Thyroid gland (tissue), 4 donors: ENCODE measurements at places on chromosomes 13 and 19. TPM values are rescaled to one million over a fixed set of nuclear protein-coding genes. Genes with fewer than 3 reads are reported as not detected.

GRCh38 chr19:4774136-4774535 lies 17.4 kb upstream of the FEM1A start:
- no peak overlapping the region for H3K27ac ChIP-seq
- no peak for DNase-seq
- no peaks in the 10 kb centered on the region for H3K4me1 ChIP-seq
- no peaks in the 10 kb centered on the region for H3K27me3 ChIP-seq
- H3K4me3 ChIP-seq = no peak overlapping the region
- no peaks in the 10 kb centered on the region for H3K36me3 ChIP-seq

DNA sequence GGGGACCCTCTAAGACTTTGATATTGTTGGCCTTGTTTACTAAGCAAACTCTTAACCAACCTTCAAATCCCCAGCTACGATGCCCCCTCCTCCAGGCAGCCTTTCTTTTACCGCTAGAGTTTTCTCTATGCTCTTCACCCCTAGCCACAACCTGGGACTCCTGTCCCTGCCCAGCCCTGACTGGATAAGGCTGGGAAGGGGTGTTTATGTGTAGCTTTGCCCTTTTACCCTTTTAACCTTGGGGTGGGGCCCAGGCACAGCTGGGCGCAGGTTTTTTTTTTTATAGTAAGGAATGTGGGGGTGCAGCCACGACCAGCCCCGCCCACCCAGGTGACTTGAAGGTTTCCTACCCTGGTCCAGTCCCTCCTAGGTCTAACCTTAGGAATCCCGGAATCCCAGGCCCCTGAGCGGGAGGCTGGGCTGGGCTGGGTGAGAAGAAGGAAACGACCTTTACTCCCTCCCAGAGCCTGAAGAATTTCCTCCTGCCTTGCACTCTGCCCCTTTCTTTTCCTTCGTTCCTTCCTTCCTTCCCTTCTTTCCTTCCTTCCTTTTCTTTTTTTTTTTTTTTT lies 12.2 kb downstream of the TJP3 start:
- DNase-seq = no peak
- no peak overlapping the region for H3K4me3 ChIP-seq
- H3K27me3 ChIP-seq = no peaks in the 10 kb centered on the region
- H3K36me3 ChIP-seq = no peaks in the 10 kb centered on the region
- no peak overlapping the region for H3K27ac ChIP-seq

GRCh38 chr13:77740097-77740735 lies 42.7 kb downstream of the SLAIN1 start:
- DNase-seq = no peak
- H3K4me1 ChIP-seq = no peaks in the 10 kb centered on the region
- no peak overlapping the region for H3K27ac ChIP-seq
- no peak overlapping the region for H3K4me3 ChIP-seq
- no peaks in the 10 kb centered on the region for H3K27me3 ChIP-seq

GRCh38 chr13:69324090-69324886 lies 783.3 kb upstream of the ATXN8OS start:
- H3K36me3 ChIP-seq = no peaks in the 10 kb centered on the region
- no peak overlapping the region for H3K4me3 ChIP-seq
- H3K27ac ChIP-seq = no peak overlapping the region
- DNase-seq = no peak

DNA sequence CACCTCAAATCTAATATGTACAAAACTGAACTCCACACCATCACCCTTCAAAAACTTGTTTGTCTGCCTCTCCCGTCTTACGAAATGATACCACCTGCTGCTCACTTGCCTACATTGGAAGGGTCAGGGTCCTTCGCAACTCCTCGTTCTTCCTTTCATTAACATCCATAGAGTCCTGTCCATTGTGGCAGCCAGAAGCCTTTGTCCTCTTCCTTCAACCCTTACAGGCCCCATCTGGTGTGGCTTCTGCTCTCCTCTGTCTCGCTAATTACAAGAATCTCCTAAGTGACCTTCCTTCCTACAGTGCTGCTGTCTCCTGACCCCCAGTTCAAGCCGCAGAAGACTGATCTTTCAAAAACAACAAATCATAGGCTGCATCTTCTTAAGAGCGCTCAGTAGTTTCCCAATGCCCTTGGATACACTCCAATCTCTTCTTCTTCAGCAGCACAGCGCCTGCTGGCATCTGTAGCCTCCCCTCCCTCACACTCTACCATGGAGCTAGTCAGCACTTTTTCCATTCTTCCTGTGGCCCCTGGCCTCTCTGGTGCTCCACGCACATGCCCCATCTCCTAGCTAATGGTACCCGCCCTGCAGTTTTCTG lies 382.7 kb downstream of the LIG4 start:
- no peaks in the 10 kb centered on the region for H3K4me1 ChIP-seq
- H3K27ac ChIP-seq = no peak overlapping the region

DNA sequence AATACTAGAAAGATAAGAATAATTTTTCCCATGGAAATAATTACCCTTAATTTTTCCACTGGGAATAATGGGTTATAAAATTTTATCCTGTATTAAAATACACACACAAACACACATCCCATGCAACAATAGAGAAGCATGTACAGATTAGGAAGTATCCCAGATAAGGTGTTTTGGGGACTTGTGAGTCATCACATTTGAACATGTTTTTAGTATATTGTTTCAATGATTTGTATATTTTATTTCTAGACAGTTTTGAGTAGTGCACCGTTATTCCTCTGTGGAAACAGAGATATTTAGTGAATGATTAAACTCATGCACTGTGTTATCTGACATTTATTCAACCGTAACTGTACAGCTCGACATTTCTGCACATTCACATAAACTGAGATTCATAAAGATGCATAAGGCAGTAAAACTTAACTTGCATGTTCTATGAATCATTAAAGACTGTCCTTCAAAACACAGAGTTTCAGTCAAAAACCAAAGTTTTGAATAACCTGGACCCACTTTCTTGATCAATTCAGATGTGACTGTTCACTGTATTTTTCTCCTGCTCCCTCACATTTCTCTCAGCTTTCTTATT lies 30.1 kb downstream of the KLF12 start:
- H3K4me1 ChIP-seq = no peaks in the 10 kb centered on the region
- no peaks in the 10 kb centered on the region for H3K36me3 ChIP-seq
- DNase-seq = no peak
- H3K27ac ChIP-seq = no peak overlapping the region
- H3K4me3 ChIP-seq = no peak overlapping the region
- H3K27me3 ChIP-seq = no peaks in the 10 kb centered on the region

DNA sequence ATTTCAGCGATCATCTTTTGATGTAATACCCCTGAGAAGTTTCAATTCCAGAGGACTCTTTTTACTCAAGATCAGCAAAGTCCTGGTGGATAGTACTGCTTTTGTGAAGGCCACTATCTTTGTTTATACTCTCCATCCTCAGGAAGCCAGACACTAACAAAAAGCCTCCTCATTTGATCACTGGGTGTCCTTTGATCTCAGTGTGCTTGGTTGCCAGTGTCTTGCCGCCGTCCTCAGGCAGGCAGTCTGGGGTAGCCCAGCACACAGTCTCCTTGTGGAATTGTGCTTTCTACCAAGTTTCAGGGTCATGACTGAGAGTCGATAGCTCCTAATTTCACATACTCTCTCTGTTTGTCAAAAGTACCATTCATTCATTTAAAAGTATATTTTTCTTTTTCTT lies 762.2 kb downstream of the EFNB2 start:
- no peaks in the 10 kb centered on the region for H3K36me3 ChIP-seq
- no peak overlapping the region for H3K27ac ChIP-seq
- H3K4me3 ChIP-seq = no peak overlapping the region
- H3K4me1 ChIP-seq = no peaks in the 10 kb centered on the region

- no peak for DNase-seq
- peaks cover 16% of the 10 kb centered on the region for H3K36me3 ChIP-seq
- H3K4me3 ChIP-seq = no peak overlapping the region
- no peaks in the 10 kb centered on the region for H3K27me3 ChIP-seq
- H3K27ac ChIP-seq = no peak overlapping the region
- no peaks in the 10 kb centered on the region for H3K4me1 ChIP-seq
Measured at GRCh38 chr19:19179548-19180441, 9.7 kb upstream of the MEF2B start.

- H3K4me1 ChIP-seq = peaks cover 24% of the 10 kb centered on the region
- H3K36me3 ChIP-seq = no peaks in the 10 kb centered on the region
- no peak overlapping the region for H3K4me3 ChIP-seq
- H3K27me3 ChIP-seq = peaks cover 43% of the 10 kb centered on the region
- DNase-seq = no peak
- no peak overlapping the region for H3K27ac ChIP-seq
Measured at GRCh38 chr19:10421240-10422045, 1.1 kb downstream of the PDE4A start.

GRCh38 chr19:9580728-9581127 lies 3.6 kb downstream of the ZNF121 start:
- peaks cover 4% of the 10 kb centered on the region for H3K4me1 ChIP-seq
- no peak overlapping the region for H3K27ac ChIP-seq
- no peak for DNase-seq
- H3K4me3 ChIP-seq = no peak overlapping the region
- no peaks in the 10 kb centered on the region for H3K36me3 ChIP-seq
- H3K27me3 ChIP-seq = no peaks in the 10 kb centered on the region

- no peak overlapping the region for H3K27ac ChIP-seq
- peaks cover 13% of the 10 kb centered on the region for H3K4me1 ChIP-seq
- H3K27me3 ChIP-seq = no peaks in the 10 kb centered on the region
- H3K36me3 ChIP-seq = peaks cover 9% of the 10 kb centered on the region
- no peak for DNase-seq
Measured at GRCh38 chr19:3622224-3622623, 4.4 kb downstream of the CACTIN start.

- no peak for DNase-seq
- H3K4me1 ChIP-seq = no peaks in the 10 kb centered on the region
- no peak overlapping the region for H3K4me3 ChIP-seq
Measured at GRCh38 chr13:38417727-38418126, 68.1 kb downstream of the UFM1 start.

- DNase-seq = no peak
- H3K4me1 ChIP-seq = no peaks in the 10 kb centered on the region
- H3K27me3 ChIP-seq = no peaks in the 10 kb centered on the region
- H3K36me3 ChIP-seq = no peaks in the 10 kb centered on the region
Measured at GRCh38 chr13:39405596-39406205, 197.3 kb downstream of the LHFPL6 start.

- H3K36me3 ChIP-seq = peaks cover 13% of the 10 kb centered on the region
- DNase-seq = peak; percentile 90
- H3K27ac ChIP-seq = peak overlapping the region; percentile 82
- no peak overlapping the region for H3K4me3 ChIP-seq
- no peaks in the 10 kb centered on the region for H3K27me3 ChIP-seq
Measured at GRCh38 chr19:6271721-6272410, 7.9 kb downstream of the MLLT1 start.

DNA sequence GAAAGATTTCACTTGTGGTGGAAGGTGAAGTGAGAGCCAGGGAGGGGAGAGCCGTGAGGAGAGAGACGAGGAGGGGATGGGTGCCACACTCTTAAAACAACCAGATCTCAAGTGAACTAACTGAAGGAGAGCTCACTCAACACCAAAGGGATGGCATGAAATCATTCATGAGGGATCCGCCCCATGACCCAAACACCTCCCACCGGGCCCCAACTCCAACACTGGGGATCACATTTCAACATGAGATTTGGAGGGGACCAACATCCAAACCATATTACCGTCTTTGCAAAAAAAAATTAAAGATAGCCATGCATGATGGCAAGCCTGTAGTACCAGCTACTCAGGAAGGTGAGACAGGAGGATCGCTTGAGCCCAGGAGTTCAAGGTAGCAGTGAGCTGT lies 34.9 kb upstream of the POP4 start:
- no peak overlapping the region for H3K27ac ChIP-seq
- no peaks in the 10 kb centered on the region for H3K27me3 ChIP-seq
- no peak for DNase-seq
- no peaks in the 10 kb centered on the region for H3K4me1 ChIP-seq
- H3K4me3 ChIP-seq = no peak overlapping the region

- no peak overlapping the region for H3K27ac ChIP-seq
- H3K4me3 ChIP-seq = no peak overlapping the region
- no peak for DNase-seq
- H3K36me3 ChIP-seq = peaks cover 14% of the 10 kb centered on the region
Measured at GRCh38 chr13:113495494-113496210, 5.1 kb upstream of the DCUN1D2 start.

DNA sequence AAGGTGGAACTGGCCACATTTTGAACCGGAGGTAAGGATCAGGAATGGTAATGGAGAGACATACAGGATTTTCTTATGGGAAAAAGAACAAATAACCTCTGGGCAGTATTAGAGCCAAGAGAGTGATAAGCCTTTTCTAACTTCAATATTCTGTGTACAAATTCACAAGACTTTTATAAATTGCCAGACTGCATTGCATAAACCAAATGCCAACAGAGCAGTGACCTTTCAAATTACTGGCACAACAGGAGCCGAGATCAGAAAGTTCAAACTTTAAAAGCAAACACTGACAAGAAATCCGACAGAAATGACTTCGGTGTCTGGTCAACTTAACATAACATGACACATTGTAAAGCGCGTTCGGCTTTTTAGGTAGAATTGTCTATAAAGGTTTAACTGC lies 737.1 kb downstream of the GPC5 start:
- DNase-seq = no peak
- H3K4me3 ChIP-seq = no peak overlapping the region
- no peaks in the 10 kb centered on the region for H3K27me3 ChIP-seq
- no peaks in the 10 kb centered on the region for H3K36me3 ChIP-seq

GRCh38 chr13:51396352-51396751 lies 56.5 kb downstream of the INTS6 start:
- no peaks in the 10 kb centered on the region for H3K27me3 ChIP-seq
- peaks cover 9% of the 10 kb centered on the region for H3K4me1 ChIP-seq
- DNase-seq = no peak
- H3K36me3 ChIP-seq = no peaks in the 10 kb centered on the region
- H3K4me3 ChIP-seq = no peak overlapping the region

DNA sequence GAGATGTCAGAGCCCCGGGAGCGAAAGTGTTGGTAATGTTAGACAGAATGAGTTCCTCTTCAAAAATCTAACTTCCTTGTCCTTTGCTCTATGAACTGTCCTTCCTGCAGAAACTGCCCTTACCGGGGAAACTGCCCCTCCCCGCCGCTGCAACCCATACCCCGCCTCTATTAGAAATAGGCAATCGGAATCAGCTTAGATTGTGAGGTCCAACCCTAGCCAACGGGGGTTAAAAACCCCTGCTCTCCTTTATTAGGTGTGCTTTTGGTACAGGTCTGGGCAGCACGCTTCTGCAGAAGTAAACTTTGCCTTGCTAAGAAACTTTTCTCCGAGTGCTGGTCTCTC lies 11.5 kb upstream of the CAPNS1 start:
- no peaks in the 10 kb centered on the region for H3K27me3 ChIP-seq
- H3K27ac ChIP-seq = peak overlapping the region; percentile 71
- peaks cover 20% of the 10 kb centered on the region for H3K36me3 ChIP-seq

GRCh38 chr13:30985637-30986205 lies 53.3 kb downstream of the TEX26 start:
- no peaks in the 10 kb centered on the region for H3K4me1 ChIP-seq
- no peaks in the 10 kb centered on the region for H3K36me3 ChIP-seq
- no peak overlapping the region for H3K4me3 ChIP-seq
- DNase-seq = no peak
- no peaks in the 10 kb centered on the region for H3K27me3 ChIP-seq
- no peak overlapping the region for H3K27ac ChIP-seq

GRCh38 chr13:57634839-57635165 lies 3.3 kb downstream of the PCDH17 start:
- H3K4me1 ChIP-seq = peaks cover 17% of the 10 kb centered on the region
- H3K36me3 ChIP-seq = no peaks in the 10 kb centered on the region
- no peak for DNase-seq
- H3K27ac ChIP-seq = no peak overlapping the region
- H3K27me3 ChIP-seq = peaks cover 19% of the 10 kb centered on the region

PRR19 gene
- total RNA-seq = not detected

MEIOSIN gene
- total RNA-seq = not detected

SYCN gene
- total RNA-seq = not detected

C1QTNF9 gene
- not detected for total RNA-seq

ERICH6B gene
- not detected for total RNA-seq

NLRP5 gene
- not detected for total RNA-seq

IGLON5 gene
- total RNA-seq = not detected
